ENCODE measurements at places on chromosomes 2 and 18.

DNA sequence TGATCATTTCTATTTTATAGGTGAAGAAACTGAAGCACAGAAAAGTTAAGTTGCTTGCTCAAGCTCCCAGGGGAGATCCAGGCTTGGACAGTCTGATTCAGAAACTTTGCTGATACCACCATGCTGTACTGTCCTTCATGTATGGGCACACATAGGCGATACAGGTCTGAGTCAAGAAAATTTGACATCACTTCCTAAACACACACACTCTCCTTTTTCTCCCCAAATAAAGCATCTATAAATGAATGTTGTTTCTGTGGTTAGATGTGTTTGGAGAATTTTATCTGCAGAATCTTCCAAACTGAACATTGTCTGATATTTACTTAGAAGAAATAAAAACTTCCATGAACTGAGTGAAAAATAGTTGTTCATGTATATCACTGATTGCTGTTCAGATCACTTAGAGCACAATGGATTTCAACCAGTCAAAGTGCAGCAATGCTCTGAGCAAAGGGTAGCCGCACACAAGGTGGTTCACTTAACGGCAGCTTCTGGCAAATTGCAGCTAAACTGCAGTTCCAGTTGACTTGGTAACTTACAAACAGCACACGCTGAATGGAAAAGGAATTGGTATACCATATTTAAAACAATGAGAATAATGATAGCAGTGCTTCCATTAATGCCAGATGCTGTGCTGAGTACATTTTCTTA, 10.0 kb upstream of the AGFG1 start:
- no peak for DNase-seq

GRCh38 chr2:53690876-53691275, 76.7 kb upstream of the CHAC2 start:
- DNase-seq = no peak

- DNase-seq = no peak
Measured at GRCh38 chr2:27271631-27272340, 3.4 kb upstream of the DNAJC5G start.

DNA sequence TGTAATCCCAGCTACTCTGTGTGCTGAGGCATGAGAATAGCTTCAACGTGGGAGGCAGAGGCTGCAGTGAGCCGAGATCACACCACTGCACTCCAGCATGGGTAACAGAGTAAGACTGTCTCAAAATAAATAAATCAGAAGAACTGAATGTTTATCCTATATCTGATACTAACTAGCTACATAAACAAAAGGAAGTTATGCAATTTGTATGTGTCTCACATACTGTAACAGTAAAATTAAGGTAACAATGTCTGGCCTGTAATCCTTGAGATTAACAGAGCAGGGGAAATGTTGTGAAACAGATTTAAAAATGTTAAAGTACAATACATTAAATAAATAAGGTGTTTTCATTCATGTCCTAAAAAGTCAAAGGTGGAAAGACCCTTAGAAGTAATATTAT, 150.8 kb downstream of the MEMO1 start:
- no peak for DNase-seq

DNA sequence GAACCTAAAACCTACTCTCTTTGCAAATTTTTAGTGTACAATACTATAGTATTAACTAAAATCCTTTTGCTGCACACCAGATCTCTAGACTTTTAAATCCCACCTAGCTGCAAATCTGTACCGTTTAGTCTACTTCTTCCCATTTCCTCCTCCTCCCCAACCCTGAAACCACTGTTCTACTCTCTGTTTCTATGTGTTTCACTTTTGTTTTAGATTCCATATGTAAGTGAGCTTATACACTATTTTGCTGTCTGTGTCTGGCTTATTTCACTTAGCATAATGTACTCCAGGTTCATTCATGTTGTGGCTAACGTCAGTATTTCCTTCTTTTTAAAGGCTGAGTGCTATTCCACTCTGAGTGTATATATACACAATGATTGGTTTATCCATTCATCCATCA, 18.4 kb upstream of the DSC2 start:
- DNase-seq = no peak

GRCh38 chr2:99933894-99934650, 208.3 kb downstream of the AFF3 start:
- DNase-seq = no peak

- DNase-seq = peak; percentile 77
Measured at GRCh38 chr2:232315049-232315922, 63.3 kb upstream of the ALPP start.

DNA sequence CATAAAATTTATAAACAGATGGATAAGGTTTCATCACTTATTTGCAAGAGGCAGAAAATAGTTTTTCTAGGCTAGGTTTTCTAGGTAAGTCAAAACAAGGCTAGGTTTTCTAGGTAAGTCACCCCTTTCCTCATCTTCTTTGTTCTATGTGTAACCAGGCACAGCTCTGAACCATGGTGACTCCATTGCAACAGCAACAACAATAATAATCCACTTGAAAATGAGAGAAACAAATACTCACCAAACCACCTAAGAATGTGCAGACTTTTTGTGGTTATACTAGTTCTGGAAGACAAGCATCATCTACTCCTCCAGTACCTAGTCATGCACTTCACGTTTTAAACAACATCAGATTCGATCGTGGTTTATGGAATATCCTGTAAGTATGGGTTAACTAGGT, 237.4 kb upstream of the ACVR2A start:
- no peak for DNase-seq

DNA sequence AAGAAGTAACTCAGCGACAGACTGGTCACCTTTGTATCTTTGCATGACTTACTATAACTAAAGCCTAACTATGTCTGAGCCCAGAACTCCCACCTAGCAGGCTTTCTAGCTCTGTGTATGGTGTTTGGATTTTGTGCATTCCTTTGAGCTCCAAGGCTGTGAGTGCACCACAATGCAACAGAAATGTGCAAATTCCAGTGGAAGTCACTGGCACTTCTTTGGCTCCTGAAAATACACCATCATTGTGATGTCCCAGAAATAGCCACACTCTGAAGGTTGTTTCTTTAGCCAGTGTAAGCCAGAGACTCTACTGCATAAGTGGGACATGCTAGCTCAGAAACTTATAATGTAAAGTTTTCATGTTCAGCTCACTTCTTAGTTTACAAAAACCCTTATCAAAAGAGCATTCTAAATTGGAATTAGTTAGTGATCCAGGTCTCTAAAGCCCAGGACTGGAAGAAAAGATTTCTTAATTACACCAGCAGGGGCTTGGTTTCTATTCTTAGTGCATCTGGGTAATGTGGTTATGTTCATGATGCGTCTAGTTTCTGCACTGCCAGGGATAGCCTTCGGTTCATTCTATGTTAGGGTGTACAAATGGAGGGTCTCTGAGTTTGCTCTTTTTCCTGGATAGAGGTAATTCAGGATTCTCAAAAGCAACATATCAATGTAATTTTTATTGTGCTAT, 1239.5 kb upstream of the ZEB2 start:
- DNase-seq = no peak

GRCh38 chr2:111225856-111226255, 105.1 kb downstream of the BCL2L11 start:
- no peak for DNase-seq

DNA sequence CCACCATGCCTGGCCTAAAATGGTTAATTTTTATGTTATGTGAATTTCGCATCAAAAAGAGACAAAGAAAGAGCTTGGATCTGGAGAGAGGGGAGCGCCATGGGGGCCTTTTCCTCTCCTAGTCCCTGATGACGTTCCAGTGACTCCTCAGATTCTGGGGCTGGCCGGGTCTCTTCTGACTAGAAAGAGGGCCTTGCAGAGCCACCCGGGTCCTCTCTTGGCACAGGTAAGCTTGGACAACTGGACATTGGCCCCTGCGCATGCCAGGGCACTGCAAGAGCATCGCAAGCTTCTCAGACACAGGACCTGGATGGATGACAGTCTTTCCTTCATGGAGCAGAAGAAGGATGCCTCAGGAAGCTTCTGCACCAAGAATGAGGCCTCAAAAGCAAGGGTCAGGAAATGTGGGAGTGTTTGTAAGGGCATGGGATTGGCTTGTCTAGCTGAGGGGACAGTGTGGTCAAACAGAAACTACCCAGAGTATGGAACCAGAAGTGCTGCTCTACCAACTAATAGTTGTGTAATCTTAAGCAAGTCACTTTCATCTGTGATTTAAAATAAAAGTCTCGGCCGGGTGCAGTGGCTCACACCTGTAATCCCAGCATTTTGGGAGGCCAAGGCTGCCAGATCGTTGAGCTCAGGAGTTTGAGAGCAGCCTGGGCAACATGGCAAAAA, 35.2 kb downstream of the FOSL2 start:
- no peak for DNase-seq

- DNase-seq = no peak
Measured at GRCh38 chr18:24208270-24209035, 69.6 kb downstream of the CABYR start.

DNA sequence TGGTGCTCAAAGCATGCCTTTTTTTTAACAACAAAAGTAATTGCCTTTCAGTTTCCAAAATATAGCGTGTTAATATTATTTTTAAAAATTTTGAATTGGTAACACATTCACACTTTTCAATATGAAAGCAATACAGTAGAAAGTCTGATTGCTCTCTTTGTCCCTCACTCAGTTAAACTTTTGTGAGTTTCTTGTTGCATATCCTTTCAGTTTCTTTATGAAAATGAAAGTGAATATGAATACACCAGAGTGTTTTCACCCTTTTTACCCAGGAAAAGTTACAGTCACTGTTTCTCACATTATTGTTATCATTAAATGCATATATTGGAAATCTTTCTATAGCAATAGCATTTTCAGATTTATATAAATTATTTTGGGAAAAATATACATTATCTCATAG, 377.4 kb upstream of the CRIM1 start:
- no peak for DNase-seq

DNA sequence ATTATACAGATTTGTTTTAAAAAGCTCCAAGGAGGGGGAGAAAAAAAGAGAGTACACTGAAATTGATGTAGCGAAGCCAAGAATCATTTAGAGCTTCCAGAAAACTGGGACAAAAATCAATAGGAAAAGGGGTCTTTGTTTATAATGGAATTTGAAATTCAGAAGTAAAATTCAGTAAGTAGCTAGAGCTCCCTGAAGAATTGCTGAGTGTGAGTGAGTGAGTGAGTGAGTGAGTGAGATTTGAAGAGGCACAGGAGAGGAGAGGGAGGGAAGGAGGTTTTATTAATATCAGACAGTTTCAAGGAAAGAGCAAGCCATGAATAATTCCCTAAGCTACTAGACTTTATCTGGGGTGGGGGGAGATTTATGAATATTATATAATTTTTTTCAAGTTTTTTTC, 60.7 kb upstream of the ARHGAP28 start:
- no peak for DNase-seq

DNA sequence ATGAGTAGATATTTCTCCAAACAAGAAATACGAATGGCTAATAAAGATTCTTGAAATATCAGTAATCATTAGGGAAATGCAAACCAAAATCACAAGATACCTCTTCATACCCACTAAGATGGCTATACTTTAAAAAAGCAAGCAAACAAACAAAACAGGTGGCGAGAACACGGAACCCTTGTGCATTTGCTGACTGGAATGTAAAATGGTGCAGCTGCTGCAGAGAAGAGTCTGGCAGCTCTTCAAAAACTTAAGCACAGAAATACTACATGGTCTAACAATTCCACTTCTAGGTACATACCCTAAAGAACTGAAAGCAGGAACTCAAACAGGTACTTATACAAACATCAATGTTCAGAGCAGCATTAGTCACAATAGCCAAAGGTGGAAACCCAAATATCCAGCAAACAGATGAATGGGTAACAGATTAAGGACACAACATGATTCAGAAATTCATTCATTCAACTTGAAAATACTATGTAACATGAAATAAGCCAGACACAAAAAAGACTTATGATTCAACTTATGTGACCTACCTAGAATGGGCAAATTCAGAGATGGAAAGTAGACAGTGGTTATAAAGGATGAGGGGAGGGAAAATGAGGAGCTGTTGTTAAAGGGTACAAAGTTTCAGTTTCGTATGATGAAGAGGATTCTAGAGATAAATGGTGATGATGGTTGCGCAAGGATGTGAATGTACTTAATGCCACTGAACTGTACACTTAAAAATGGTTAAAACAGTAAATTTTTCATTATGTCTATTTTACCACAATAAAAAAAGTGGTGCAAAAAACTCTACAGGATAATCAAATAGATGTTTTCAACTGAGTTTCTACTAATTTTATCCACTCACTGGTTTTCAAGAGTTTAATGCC, 26.9 kb upstream of the GPR75 start:
- no peak for DNase-seq

DNA sequence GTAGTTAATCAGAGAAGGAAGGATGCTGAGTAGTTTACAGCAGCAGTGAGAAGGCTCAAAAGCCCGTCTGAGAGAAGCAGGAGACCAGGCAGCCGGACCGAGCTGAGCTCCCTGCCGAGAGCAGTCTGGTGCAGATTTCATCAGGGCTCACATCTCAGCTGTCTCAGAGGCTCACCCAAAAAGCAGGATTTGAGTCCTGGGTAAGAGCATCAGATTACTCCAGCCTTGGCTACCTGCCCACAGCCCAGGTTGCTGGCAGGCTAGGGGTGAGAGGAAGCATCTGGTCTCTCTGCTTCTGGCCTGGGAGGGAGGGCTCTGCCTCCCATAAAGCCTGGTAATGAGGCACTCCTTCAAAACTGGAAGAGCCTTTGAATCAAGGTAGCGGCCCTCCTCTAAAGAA, 140.5 kb downstream of the ST6GAL2 start:
- DNase-seq = peak; percentile 77

DNA sequence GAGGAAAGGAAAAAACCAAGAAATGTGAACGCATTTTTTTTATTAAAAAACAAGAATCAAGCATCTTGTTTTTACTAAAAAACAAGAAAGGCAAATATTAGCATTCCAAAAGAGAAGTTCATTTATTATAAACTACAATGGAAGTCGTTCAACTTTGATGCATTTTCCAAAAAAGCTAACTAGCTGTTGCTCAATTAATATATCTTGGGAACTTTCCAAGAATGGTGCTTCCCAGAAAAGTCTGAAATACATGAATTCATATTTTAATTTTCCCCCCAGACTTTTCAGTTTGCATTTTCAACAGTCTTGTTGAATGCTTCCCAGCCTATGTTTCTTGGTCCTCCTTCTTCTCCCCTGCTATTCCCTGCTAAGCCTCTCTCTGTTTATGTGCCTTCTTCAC, 7.5 kb upstream of the RND3 start:
- no peak for DNase-seq

- no peak for DNase-seq
Measured at GRCh38 chr2:232981767-232982360, 31.2 kb downstream of the NGEF start.

DNA sequence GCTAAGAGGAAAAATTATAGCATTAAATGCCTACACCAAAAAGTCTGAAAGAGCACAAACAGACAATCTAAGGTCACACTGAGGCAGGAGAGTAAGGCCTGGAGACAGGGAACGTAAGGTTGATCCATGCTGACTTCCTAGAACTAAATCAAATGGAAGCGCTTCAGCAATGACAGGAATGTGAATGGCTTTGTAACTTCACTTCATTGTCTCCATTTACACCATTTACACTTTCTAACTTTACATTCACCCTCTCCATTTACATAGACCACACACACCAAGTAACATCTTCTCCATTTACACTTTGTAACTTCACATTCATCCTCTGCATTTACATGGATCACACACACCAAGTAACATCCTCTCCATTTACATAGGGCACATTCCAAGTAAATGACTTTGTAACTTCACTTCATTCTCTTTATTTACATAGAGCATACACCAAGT, 103.1 kb upstream of the SPATS2L start:
- DNase-seq = no peak

- no peak for DNase-seq
Measured at GRCh38 chr2:144014103-144014502, 505.8 kb downstream of the ZEB2 start.

- DNase-seq = peak; percentile 61
Measured at GRCh38 chr2:169716238-169716886, 17.3 kb upstream of the KLHL23 start.
